ENCODE measurements at places on chromosomes 7 and 10.

DNA sequence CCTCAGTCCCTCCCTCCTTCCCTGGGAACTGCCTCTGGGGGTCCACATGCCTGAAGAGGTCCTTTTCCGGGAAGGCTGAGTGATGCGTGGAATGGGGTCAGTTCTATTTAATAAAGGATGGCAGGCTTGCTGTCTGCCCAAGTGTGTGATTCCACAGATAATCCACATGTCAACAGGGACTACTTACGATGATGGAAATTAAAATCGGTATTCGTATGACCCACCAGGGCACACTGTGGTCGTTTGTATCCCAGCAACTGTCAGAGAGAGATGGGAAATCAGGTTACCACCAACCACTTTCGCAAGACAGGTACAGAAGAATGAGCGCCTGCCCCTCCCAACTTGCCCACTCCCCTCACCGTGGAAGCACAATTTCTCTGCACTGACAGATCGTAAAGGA is 110.3 kb downstream of the VIPR2 start:
- no peak for DNase-seq

GRCh38 chr7:99102809-99103690 is 40.9 kb downstream of the SMURF1 start:
- peak; percentile 88 for DNase-seq

- peak; percentile 39 for DNase-seq
These were observed 821 bp downstream of the SLC35B4 start for GRCh38 chr7:134315679-134316538.

- no peak for DNase-seq
These were observed 166.1 kb upstream of the NPSR1 start for GRCh38 chr7:34491899-34492298.

DNA sequence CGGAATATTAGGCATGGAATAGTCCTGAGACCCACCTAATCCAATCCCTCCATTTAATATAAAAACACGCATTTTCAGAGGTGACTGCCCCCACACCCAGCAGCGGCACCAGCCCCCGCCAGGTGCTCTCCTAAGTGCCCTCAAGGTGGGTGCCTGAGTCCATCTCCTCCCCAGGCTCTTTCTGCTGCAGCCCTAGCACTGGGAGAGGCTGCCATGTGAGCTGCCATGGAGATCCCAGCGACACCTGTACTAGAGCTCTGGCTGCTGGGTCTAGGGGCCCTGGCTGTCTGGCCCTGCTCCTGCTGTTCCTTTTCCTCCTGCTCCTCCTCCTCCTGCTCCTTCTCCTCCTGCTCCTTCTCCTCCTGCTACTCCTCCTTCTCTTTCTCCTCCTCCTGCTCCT is 191.1 kb upstream of the BMPER start:
- DNase-seq = no peak

DNA sequence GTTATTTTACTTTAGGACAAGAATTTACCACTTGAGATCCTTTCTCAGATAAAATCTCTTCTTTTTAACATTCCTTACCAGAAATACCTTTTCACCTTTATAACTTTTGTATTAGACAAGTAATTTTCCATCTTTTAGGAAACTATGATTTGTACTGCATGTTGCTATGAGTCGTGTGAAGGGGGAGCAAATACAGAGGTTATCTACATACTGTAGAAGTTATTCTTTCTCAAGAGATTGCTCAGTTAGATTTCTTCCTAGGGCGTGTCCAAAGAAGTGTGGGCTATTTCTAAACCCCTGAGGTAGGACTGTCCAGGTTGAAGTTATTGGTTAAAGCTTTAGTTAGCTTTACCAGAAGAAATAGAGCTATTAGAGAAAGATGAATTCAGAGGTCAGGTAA is 30.2 kb upstream of the ARHGAP12 start:
- no peak for DNase-seq

- no peak for DNase-seq
These were observed 29.9 kb upstream of the MPP7 start for GRCh38 chr10:28332726-28333125.

GRCh38 chr10:51301644-51302043 is 227.4 kb downstream of the PRKG1 start:
- no peak for DNase-seq

- no peak for DNase-seq
These were observed 129.8 kb upstream of the GPR26 start for GRCh38 chr10:123536176-123536845.

GRCh38 chr10:77179015-77179695 is 458.5 kb downstream of the KCNMA1 start:
- DNase-seq = peak; percentile 95

DNA sequence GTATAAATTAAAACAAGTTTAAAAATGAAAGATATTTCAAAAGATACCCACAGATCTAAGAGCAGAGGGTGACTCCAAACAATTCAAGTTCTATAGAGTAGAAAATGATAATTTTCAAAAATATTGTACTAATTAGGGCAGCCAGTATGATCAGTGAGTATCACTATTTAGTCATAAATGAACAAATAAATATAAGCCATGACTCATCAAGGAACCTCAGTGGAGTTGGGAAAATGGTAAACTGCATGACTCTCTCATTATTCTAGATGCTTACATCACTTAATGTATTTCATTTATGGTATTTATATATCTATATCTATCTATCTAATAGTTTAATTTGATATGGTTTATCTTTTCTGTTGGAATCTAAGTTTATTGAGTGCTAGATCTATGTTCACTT is 94.3 kb downstream of the THSD7A start:
- DNase-seq = no peak

Measured in cardiac fibroblast (primary cell).